Amygdala (tissue), 56 donors: ENCODE measurements at places on chromosomes 13 and 19.
A peak's percentile ranks its signal among the peaks of the same experiment; 100 is the strongest.

DNA sequence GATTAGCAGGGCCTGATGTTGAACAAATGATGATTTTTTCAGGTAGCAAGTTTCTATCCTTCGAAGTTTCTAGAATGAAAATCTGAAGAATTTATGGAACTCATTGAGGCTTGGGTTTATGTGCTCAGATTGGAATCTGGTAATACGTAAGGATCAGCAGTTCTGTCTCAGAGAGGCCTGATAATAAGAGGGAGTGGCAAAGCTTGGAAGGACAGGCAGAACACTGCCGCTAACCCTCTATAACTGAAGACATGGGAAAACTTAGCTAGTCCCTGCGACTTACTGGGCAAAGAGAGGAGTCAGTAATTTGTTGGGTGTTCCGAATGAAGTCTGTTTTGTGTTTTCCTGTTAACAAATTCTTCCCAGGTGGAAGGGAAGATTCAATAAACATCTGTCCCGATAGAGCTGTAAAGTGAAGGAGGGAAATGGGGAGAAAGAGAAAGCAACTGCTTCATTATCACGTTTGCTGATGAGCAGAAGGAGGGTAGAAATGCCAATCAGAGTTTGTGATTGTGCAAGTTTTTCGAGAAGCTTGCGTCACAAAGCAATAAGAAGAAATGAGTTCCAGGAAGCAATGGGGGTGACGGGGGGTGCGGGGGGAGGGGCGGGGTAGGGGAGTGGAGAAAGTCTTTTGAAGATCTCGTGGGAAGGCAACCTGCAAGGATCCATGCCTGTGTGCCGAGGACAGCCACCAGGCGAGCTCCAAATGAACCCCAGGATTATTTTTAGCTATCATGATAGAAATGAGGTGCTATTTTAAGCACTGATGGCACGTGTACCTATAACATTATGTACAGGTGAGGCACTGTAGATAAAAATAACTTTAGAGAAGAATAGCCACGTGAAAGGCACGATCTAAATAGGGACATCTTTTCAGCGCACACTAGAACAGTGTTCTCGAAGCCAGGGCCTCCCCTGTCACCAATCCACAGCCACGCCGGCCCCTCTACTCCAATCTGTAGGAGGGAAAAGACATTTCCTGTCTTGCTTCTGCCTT lies 224.1 kb downstream of the FGF9 start:
- DNase-seq = no peak

DNA sequence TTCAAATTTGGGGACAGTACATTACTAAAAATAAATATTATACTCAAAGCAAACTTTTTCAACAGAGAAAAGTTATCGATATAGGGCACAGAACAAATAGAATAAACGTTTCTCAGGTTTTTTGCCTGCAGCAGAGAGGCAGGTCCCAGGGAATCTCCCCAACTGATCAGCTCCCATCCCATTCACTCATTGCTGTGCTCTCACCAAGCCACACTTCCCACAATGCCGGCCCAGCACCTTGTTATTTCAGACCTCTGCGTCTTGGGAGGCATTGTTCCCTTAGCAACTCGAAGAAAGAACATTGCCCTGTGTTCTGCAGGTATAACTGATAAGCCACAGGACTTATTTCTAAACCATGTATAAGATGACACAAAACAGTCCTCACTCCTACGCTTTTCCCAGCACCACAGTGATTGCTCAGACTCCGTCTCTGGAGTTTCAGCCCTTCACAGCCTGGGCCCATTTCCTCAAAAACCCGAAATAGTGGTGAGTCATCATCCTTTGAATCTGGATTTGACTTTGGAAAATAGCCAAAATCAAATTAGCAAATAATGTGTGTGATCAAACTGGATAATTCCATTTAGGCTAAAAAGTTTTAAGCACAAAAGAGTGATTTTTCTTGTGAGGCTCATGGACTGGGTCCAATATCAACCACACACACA lies 100.4 kb downstream of the DCLK1 start:
- DNase-seq = no peak

- no peak for DNase-seq
These were observed 3.0 kb upstream of the ZNF554 start for GRCh38 chr19:2816641-2817040.

DNA sequence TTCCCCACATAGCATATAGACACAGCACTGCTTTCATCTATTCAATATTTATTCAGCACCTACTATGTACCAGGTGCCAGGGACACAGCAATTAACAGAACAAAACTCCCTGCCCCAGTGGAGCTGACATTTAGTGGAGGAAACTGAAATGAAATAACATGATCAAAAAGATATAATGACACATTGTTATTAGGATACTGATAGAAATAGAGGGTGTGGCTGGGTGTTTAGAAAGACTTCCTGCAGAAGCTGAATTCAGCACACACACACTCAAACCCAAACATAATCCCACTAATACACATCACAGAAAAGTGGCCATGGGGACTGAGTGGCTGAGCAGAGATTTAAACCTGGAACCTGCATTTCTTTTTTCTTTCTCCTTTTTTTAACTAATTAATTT lies 3.8 kb upstream of the CDC37 start:
- no peak for DNase-seq

DNA sequence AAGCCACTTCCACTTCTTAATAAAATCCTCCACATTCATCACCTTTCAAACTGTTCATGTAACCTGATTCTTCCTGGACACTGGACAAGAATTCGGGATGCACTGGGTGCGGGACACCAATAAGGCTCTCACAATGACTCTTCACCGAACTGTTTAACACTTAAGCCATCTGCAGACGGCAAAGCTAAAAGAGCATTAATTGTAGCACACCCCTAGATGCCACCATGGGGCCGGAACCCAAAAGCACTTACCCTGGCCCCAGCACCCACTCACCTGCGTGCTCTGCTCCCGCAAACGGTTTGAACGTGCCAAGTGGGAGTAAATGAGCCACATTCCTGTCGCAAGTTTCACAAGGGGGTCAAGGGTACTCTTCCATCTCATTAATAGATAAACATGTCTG lies 254.3 kb upstream of the PRR20A start:
- DNase-seq = no peak

- DNase-seq = no peak
These were observed 583.4 kb upstream of the SLITRK5 start for GRCh38 chr13:87087741-87088140.

DNA sequence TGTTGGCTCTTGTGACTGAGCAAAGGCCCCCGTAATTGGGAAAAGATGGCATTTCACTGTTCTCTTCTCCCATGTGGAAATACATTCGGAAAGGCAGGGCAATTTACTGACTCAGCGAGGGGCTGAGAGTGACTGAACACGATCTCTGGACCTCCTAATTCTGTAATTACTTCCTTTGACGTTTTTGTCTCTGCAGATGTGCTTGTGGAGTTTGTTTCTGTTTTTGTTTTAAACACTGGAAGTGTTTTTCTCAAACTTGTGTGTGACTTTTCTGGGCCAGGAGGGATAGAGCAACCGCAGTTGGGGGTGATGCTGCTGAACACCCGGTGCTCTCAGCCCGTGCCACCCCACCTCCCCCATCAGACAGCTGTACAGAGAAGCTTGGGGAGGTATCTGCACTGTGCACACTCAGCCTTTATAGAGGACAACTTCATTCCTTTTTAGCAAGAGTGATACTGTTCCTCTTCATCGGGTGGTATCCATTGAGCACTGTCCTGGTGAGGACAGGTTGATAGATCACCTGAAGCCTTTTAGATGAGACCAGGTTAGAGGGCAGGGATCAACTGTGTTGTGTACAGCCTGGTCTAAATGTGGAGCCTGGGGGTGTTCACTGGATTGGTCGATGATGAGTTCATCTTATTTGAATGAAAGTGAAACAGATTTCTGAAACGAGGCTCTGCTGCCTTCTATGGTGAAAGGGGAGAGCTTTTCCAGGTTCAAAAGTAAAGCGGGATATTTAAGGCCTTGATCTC lies 117.4 kb downstream of the ESD start:
- no peak for DNase-seq

DNA sequence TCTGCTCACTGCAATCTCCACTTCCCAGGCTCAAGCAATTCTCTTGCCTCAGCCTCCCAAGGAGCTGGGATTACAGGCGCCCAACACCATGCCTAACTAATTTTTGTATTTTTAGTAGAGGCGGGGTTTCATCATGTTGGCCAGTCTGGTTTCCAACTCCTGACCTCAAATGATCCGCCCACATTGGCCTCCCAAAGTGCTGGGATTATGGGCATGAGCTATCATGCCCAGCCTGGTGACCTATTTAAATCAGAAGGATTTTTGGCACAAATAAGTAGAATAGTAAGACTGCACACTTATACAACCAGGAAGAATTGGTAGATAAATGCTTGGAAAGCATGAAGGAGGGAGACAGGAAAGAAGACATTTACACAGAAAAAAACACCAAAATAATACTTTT lies 53.4 kb upstream of the AKAP11 start:
- DNase-seq = no peak

DNA sequence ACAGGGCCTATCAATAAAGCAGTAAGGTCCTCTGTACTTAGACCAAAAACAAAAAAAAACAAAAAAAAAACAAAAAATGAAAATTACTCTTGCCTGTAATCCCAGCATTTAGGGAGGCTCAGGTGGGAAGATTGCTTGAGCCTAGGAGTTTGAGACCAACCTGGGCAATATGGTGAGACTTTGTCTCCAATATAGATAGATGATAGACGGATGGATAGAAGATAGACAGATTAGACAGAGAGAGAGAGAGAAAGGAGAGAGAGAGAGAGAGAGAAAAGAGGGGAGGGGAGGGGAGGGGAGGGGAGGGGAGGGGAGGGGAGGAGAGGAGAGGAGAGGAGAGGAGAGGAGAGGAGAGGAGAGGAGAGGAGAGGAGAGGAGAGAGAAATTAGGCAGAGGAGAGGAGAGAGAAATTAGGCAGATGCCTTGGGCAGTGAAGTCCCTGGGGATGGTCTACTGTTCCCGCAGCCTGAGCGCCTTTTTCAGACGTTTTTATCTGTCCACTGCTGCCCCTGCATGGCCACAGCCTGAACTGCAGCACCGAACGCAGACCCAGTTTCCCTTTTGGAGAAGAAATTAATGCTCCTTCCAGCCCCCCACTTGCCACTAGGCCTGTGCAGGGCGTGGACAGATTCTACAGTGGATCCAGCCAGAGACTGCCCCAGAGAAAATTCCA lies 9.8 kb upstream of the ZNF627 start:
- DNase-seq = peak; percentile 15

DNA sequence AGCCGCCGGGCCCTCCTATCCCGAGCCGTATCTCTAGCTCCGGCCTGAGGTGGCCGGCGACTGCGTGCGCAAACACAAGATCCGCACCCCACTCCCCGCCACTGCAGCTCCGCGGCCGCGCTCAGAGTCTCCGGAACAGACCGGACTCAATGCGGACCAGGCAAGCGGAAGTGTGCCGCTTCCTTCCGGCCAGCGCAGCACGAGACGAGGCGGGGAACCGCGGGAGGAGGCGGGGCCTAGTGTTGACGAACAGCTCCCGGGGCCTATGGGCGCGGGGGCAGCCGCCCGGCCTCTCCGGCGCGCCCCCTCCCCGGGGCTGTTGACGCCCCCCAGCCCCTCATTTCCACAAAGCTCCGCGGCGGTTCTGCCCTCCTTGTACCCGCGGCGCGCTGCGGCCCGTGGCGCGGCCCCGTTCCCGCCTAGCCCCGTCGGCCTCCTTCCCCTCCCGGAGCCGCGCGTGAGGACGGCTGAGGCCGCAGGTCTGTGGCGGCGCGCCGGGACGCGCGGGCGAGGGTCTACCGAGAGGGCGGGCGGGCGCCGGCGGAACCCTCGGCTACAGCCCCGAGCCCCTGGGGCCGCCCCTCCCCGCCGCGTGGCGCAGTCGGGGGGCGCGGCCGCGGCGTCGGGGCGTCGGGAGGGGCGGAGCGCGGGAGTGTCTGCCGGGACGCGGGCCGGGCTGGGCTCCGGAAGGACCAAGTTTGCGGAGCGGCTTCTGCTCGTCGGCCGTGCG lies at the start of gene DPY19L3:
Gene DPY19L3 (plus strand): TSS at position 340 of the 730 bp plus-strand sequence. CDS start 2,484 bp downstream, outside the sequence.
- DNase-seq = peak; percentile 93

- DNase-seq = peak; percentile 21
These were observed 21.7 kb downstream of the CEACAM21 start for GRCh38 chr19:41597600-41598041.

DNA sequence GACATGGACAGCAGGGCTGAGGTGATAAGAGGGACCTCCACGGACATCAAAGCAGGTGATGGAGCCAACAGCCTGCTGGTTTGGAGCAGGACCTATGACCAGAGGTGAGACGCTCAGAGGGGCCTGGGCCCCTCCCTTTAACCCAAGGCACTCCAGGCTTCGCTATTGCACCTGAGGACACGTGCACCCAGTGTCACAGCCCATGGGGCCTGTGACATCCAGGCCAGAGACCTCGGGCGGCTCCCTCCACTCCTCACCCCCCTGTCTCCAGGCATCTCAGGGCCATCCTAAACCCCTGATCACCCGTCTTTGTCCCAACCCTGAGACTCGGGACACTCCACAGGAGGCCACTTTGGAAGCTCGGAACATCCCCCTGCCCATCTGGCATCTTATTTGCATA lies 12.9 kb downstream of the ADGRE5 start:
- no peak for DNase-seq
